MV-4-11 (cell line): ENCODE measurements at places on chromosomes 6 and 20.

DNA sequence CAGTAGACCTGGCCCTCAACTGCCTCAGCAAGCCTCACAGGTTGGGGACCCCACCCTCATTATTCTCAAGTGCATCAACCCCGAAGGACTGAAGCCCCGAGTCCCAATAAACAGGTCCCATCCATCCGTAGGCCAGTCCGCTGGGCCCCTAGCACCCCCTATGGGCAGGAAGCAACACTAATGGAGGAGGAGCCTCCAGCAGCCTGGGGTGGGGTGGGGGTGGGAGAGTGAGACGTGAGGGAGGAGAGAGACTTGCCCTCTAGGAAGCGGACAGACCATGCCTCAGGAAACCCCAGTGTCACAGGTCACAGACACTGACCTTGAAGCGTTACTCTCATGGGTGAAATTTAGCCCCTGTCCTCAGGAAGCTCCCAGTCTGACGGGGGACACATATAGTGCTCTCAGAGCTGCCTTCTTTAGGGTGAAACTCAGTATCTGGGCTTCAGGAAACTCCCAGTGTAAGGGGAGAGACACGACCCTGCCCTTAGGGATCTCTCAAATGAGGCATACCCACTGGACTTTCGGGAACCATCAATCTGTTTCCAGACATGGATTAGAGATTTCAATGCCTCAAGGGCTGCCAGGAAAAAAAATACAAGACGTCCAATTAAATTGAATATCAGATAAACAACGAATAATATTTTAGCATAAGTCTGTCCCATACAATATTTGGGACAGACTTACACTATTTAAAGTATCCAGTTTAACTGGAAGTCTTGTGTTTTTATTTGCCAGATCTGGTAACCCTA, 125.8 kb downstream of the MRPL14 start:
- peak; percentile 28 for DNase-seq

DNA sequence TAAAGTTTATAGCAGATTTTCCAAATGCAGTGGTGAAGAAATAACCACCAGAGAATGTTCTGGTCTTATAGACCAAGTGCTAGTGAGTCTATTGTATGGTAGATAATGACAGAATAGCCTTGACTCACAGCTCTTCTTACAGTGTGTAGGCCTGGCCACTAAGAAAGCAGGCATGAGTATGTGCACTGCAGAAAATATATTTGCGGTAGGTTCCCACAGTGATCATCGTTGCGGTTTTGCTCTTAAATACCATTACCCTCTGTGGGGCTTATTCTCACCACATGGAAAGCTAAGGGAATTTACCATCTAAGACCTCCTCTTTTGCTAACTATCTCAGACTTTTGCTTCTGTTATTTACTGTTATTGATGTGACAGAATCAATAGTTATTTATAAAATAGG, 212.3 kb upstream of the SYNDIG1 start:
- DNase-seq = no peak

DNA sequence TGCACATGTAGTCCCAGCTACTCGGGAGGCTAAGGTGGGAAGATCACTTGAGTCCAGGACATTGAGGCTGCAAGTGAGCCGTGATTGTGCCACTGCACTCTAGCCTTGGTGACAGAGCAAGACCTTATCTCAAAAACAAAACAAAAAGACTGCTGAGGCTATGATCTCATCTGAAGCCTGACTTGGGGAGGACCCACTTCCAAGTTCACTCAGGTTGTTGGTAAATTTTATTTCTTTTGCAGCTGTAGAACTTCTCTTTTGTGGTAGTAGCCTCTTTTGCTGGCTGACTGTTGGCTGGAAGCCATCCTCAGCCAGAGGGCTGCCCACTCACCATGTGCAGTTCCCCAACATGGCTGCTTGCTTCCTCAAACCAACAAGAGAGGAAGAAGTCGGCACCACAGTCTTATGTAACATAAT, 36.8 kb upstream of the ME1 start:
- peak; percentile 99 for DNase-seq

DNA sequence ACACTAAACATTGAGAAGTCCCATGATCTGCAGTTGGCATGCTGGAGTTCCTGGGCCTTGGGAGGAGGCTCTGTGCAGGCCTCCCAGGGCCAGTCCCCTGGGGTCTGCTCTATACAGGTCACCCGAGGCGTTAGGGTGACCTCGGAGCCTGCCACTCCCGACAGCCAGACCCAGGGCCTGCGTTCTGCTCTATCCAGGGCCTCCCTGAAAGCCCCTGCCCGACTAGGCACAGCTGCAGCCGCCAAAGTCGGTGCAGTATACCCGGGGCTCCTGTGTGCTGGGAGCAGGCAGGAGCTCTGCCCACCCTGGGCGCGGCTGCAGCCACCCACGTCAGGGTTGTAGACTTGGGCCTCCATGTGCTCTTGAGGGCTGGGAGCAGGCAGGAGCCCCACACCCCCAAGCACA, 6.3 kb upstream of the OR14J1 start:
- DNase-seq = no peak

DNA sequence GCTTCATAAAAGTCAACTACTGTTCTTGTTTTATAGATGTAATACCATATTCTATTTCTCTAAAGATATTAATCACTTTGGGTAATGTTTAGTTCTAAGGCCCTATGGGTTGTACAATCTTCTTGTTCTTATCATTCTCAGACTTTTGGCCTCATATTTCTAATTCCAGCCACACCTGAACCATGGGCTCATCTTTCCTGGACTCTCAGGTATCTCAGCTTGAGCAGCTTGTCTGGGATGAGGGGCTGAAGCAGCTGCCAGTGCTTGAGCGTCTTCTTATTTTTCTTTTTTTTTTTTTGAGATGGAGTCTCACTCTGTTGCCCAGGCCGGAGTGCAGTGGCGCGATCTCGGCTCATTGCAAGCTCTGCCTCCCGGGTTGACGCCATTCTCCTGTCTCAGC, 150.2 kb downstream of the KIF6 start:
- no peak for DNase-seq

- DNase-seq = no peak
Observed at GRCh38 chr6:74946961-74947360, 258.9 kb downstream of the COL12A1 start.
